Endothelial cell (in vitro differentiated cells): ENCODE measurements at places on chromosomes 6 and 20. TPM values are rescaled to one million over a fixed set of nuclear protein-coding genes. Genes with fewer than 3 reads are reported as not detected.

DNA sequence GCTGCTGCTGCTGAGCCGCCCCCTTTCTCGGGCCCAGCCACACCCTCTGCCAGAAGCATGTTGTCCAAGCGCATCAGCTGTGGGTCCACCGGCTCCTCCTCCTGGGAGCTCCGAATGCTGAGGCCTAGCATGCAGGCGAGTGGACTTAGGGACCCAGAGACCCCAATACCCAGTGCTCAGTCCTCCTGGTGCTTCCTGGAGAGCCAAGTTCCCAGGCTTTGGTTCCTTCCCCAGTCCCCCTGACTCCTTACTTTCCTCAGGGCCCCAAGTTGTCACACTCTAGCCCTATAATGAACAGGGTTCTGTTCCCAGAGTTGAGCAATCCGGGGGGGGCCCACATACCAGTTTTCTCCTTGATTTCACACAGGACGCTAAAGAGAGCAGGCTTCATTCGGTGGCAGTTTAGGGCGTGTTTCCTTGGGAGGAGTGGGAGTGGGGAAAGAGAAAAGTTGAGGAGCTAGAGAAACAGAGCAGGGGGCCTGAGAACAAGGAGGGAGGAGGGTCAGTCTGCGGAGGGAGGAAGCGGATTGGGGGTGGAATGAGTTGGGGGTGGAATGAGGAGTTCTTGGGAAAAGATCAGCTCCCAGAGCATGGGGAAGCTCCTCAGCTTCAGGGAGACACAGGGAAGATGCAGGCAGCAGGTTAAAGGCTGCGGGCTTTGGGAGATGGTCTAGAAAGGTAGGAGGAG lies 1.5 kb downstream of the PBX2 start:
- DNase-seq = no peak

GRCh38 chr6:169861431-169862042 lies 110.1 kb downstream of the ERMARD start:
- DNase-seq = no peak

- peak; percentile 10 for DNase-seq
These were observed 141.5 kb upstream of the PDE10A start for GRCh38 chr6:165804331-165805066.

Gene HS3ST5
- 0.51 TPM for total RNA-seq
